ENCODE measurements at places on chromosomes 2 and 18.

GRCh38 chr2:241818943-241819270 lies 9.9 kb downstream of the NEU4 start:
- no peak for DNase-seq

GRCh38 chr2:210617732-210618330 lies 61.4 kb downstream of the CPS1 start:
- DNase-seq: no peak

DNA sequence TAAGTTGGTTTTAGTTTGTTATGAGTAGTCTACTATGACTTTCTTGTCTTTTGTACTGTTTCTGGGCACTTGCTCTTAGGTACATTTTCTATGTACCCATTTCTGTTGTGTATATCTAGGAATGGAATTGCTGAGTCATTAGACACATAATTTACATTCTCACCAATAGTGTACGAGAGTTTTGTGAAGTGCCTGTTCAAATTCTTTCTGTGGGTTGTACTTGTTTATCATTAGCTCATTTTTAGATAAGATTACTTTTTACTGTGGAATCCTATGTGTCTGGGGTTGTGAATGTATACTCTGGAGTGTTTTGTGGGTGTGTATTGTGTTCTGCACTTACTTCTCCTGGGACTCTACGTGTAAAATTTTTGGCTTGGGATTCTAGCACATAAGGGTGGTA lies 36.6 kb upstream of the CD28 start:
- no peak for DNase-seq

- no peak for DNase-seq
These were observed 18.9 kb downstream of the TTR start for GRCh38 chr18:31610286-31611205.

- no peak for DNase-seq
These were observed 349.1 kb downstream of the ANAPC1 start for GRCh38 chr2:111534910-111535352.

Data from stimulated activated CD4-positive, alpha-beta T cell treated with anti-CD3 and anti-CD28 coated beads, TNF-alpha, amount 100 ng/mL, for 1 hour (primary cell).